Esophagus muscularis mucosa (tissue), 4 donors: ENCODE measurements at places on chromosomes 12 and 14.

- DNase-seq: no peak
Measured at GRCh38 chr12:69252033-69252432, 12.7 kb downstream of the CPSF6 start.

DNA sequence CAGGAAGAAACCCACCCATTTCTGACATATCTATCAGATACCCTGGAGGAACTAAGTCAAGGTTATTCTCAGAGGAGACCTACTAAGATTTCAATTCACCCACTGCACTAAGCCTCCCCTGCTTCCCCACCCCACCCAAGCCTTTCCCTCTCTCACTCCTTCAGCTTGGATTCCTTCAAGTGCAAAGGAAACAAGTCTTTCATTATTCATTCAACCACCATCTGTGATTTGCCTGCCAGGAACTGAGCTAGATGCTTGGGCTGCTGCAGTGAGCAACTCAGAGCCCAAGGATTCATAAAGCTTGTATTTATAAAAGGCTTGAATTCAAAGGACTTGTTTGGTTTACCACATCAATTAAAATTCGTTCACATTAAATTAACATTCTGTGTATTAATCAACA, 161.3 kb downstream of the GXYLT1 start:
- no peak for DNase-seq

DNA sequence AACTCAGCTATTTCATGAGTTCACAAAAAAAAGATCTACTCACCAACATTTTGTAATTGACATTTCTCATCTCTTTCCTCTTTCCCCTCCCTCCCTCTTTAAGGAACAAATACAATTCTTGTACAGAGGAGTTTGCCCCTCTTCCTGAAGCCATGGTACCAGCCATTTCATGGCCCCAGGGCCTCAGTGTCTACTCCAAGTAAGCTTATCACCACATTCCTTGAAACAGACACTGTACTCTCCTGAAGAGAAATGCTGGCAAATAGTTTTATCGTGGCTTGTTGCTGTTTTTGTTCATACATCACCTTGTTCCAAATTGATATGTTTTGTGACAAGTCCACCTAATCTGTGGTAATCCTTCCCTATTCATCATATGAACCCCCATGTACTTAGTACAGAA, 29.7 kb upstream of the IGF1 start:
- DNase-seq: no peak

DNA sequence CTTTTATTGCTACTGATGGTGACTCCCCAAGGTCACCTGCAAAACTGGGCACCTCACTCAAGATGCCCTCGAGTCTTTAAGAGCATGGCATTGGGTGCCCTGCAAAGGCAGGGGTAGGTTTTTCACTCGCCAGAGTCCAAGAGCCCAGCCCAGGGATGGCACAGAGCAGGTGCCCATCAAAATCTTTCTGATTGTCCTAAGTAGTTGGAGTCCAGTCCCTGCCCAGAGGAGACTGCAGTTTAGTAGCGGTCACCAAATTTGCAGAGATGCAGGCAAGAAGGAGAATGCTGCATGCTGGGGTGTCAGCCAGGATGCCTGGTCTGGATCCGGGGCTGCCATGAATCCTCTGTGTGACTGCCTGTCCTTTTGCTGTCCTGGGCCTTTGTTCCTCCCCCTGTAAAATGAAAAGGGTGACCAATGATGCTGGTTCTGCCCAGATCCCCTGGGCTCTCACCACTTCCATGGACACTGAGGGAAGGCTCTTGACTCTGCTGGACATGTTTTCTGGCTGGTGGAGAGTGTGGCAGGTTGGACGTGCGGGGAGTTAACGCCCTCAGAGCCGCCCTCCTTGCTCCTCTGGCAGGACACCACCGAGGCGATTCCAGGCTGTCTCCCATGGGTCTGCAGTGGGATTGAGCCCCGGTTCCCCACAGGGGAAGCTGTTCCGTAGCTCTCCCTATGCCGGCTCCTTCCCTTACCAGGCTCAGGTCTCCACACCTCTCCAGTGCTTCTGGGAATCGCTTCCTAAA, 41.3 kb downstream of the DLK1 start:
- DNase-seq: no peak

DNA sequence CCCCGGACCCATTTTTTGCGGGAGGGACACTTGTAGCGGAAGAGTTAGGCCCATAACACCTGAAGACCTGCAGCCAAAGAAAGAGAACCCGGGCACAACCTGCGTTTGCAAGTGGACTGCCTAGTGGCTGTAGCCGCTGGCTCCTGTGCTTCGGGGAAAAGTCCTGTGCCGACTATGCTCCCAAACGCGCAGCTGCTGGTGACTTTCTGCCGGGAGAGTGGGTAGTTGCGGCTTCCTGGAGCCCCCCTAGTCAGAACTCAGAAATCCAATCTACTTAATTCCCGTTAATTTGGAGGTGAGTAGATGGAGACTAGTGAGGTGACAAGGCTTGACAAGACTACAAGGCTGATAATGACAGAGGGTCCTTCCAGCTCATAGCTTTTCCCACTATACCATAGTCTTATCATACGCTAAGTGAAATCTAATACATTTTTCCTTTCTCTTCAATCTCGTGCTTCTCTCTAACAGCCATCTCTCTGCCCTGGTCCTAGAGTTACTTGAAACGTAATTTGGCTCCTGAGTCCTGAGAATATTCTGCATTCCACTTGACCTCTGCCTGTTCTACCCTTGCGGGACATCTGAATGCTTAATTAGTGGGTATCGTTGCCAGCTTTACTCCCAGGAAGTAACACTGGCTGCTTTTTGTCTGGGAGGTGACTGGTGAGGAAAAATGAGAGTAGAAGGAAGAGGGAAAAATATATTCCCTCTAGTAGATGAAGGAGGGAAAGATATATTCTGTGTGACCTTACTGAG, 556 bp downstream of the MTHFD1 start:
- no peak for DNase-seq

DNA sequence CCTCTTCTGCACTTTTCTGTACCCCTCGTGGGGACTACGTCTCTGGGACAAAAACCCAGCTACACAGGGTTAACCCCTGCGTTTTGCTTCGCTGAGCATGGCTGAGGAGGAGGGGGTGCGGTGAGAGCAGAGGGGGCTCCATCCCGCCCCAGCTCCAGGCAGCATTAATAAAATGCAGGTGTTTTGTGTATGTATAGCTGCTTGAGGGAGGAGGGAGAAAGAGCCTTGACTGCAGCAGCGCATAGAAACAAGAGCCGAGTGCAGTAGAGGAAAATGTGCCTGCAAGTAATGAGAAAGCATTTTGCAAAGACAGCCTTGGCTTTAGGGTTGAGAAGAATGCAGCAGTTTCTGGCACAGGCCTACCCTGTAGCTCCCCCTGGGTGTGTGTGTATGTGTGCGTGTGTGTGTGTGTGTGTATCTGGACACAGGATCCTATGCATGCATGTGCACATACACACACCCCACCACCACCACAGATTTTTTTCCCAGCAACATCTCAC, 103.9 kb downstream of the ZFP36L1 start:
- DNase-seq: no peak

DNA sequence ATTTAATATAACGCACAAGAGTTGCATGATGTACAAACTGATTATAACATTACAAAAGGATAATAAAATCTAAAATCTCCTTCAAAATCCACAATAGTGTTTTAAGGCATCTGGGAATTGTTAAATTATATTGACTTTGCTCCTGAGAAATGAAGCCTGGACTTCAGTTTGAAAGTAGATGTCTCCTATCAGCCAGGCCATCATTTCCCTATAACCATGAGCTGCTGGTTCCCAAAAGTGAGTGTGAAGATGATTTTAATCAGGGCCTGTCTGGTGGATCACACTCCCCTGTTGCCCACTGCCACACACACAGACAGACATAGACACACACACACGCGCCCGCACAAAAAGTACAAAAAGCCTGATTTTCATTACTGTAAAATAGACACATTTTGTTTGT, 480.7 kb downstream of the RPS29 start:
- no peak for DNase-seq

GRCh38 chr12:48828293-48828692, 10.0 kb downstream of the CACNB3 start:
- DNase-seq: no peak
